Erythroblast (primary cell): ENCODE measurements at places on chromosomes 1 and 21.

GRCh38 chr1:219415915-219416314, 197.0 kb downstream of the ZC3H11B start:
- DNase-seq, result no peak

DNA sequence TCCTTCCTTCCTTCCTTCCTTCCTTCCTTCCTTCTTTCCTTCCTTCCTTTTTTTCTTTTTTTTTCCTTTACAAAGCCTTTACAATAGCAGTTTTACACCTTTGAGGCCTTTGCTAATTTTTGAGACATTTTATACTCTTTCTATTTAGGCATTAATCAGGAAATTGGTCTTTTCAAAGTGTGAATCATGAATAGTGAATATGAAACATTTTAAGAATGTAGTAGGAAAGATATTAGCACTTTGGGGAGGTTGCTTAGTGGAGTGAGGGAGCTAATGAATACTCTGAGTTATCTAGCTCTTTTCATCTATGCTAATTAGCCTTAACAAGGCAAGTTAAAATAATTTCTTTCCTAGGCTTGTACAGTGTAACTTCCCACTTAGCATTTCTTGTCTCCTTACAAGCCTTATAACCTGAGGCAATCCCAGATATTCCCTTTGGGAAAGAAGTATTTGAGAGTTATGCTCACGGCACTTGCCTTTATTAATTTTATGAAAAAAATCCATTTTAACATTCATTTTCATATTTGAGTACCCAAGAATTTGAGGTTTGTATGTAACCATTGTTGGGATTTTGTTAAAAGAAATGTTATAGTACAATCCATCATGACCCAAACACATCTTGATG, 122.6 kb downstream of the NTNG1 start:
- no peak for DNase-seq

GRCh38 chr1:191634801-191635508, 523.3 kb upstream of the RGS18 start:
- peak; percentile 10 for DNase-seq

- no peak for DNase-seq
Measured at GRCh38 chr1:27884006-27884954, 11.9 kb downstream of the THEMIS2 start.
